ENCODE measurements at places on chromosomes 12 and 14.

- no peak for DNase-seq
These were observed 413.0 kb downstream of the CCDC91 start for GRCh38 chr12:28603239-28603638.

- DNase-seq: no peak
These were observed 663.8 kb upstream of the FOXG1 start for GRCh38 chr14:28102814-28103213.

DNA sequence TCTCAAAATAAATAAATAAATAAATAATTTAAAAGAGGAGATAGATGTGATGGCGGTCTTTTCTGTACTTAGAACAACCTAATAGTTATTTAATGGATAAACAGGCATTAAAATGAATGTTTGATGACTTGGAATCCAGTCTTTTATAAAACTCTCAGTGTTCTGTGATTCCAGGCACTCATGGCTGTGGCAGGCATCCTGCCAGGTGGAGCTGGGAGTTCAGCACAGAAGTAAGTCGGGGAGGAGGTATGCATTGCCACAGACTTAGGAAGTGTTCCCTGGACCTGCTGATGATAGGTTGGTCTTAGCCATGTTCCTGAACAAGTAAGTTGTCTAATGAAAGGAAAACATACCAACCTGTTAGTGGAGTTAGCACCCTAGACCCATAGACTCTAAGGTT is 126.3 kb downstream of the CACNA1C start:
- DNase-seq: no peak

- no peak for DNase-seq
These were observed 112.8 kb upstream of the PELI2 start for GRCh38 chr14:56005191-56006053.

- DNase-seq: no peak
These were observed 24.5 kb downstream of the CDKN1B start for GRCh38 chr12:12741660-12742059.

DNA sequence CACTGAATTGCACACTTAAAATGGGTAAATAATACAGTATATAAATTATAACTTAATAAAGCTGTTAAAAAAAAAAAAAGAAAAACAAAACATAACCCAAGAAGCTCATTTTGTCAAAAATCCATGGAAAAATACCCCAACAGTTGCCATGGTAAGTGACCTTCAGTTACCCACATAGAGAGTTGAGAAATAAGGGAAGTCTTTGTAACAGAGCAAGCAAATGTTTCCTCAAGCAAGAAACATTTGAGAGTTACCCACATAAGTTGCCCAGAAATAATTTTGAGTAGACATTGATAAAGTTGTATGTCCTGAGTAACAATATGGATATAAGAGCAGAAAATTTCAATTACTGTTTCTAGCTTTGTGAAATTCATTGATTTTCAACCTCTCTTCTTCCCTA is 227.4 kb downstream of the CCDC59 start:
- no peak for DNase-seq

- no peak for DNase-seq
These were observed 4.9 kb downstream of the NFATC4 start for GRCh38 chr14:24372701-24373416.

DNA sequence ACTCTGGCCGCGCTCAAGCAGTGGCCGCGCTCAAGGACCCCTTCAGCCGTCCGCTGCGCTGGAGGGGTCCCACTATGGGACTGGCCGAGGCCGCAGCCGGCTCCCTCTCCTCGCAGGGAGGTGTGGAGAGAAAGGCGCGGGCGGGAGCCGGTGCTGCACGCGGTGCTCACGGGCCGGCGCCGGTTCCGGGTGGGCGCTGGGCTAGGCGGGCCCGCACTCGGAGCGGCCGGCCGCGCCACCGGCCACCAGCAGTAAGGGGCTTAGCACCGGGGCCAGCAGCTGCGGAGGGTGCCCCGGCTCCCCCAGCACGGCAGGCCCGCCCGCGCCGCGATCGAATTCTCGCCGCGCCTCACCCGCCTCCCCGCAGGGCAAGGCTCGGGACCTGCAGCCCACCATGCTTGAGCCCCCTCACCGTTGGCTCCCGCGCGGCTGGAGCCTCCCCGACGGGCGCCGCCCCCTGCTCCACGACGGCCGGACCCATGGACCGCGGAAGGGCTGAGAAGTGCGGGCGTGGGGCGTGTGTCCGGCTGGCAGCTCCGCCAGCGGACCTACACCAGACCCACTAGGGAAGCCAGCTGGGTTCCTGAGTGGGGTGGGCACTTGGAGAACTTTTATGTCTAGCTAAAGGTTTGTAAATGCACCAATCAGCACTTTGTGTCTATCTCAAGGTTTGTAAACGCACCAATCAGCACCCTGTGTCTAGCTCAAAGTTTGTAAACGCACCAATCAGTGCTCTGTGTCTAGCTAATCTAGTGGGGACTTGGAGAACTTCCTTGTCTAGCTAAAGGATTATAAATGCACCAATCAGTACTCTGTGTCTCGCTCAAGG is 49.5 kb downstream of the KLHL28 start:
- DNase-seq: no peak

- DNase-seq: no peak
These were observed 775.0 kb downstream of the DIO2 start for GRCh38 chr14:79436335-79436734.

GRCh38 chr14:91315844-91316267 is 71.4 kb upstream of the GPR68 start:
- peak; percentile 61 for DNase-seq

DNA sequence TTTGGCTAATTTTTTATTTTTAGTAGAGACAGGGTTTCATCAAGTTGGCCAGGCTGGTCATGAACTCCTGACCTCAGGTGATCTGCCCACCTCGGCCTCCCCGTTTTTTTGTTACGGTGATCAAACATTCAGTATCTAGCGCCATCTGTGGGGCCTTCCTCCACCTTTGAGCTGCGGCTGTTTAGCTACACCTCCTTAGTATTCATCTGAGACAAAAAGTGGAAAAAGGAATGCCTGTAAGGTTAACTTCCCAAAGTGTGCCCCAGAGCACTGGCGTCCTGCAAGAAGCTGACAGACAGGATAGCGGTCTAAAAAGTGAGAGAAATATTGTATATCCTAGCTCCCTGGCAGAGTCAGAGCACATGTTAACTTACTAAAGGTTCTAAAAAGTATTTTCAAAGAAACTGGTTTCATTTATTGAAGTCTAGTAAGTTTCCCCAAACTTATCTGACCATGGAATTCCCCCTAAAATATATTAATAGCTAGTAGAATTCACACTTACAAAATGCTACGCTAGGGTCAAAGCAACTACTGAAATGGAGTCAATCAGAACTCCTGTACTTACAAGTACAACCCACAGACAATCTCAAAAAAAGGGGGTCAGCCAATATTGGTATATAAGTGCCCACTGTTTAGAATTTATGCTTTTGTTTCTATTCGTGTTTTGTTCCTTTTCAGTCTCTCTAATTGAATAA is 59.1 kb downstream of the DUSP16 start:
- no peak for DNase-seq

- DNase-seq: no peak
These were observed 307.2 kb downstream of the AEBP2 start for GRCh38 chr12:19746471-19746870.

DNA sequence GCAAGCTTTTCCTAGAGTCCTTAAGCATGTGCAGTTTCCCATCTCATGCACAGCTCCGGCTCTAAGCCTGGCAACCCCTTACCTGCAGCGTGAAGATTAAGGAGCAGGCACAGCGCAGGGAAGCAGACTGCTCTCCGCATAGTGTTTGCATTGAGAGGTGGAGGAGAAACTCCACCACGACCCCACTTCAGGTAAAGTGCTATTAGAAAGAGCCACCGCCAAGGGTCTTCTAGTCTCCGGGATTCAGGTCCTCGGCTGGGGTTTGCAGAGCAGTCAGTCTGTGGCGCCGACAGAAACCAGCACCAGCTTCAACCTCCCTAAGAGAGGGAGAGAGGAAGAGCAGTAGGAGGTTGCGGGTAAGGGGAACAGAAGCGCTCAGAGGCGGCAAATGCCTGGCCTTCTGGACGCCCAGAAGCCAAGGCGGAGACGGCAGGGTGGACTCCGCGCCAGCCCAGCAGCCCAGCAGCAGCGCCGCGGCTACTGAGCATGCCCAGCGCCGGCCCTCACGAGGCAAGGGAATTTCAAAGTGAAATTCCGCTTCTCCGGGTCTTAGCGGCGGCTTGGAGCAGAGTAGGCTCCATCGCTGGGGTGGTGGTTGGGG is at the start of gene PTPRR:
PTPRR (minus strand) TSS at position 488 of the 601 bp plus-strand sequence; CDS start at position 140, 348 bp downstream.
- DNase-seq: no peak

GRCh38 chr14:90375934-90376333 is 20.9 kb upstream of the CALM1 start:
- DNase-seq: no peak

DNA sequence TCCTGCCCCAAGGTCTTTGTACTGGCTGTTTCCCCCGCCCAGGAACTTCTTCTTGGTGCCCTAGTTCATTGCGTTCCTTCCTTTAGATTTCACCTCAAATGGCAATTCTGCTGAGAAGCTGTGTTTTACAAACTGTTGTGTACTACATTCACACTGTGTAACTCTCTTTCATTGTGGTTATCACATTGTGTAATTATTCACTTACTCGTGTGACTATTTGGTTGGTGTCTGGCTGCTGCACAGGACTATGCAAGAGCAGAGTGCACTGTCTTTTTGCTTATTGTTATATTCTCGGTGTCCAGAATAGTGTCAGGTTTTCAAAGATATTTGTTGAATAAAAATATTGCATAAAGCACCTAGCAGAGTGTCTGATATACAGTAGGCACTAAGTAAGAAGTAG is 177.2 kb upstream of the PRICKLE1 start:
- DNase-seq: no peak

GRCh38 chr14:34711169-34711568 is 3.2 kb downstream of the CFL2 start:
- no peak for DNase-seq

DNA sequence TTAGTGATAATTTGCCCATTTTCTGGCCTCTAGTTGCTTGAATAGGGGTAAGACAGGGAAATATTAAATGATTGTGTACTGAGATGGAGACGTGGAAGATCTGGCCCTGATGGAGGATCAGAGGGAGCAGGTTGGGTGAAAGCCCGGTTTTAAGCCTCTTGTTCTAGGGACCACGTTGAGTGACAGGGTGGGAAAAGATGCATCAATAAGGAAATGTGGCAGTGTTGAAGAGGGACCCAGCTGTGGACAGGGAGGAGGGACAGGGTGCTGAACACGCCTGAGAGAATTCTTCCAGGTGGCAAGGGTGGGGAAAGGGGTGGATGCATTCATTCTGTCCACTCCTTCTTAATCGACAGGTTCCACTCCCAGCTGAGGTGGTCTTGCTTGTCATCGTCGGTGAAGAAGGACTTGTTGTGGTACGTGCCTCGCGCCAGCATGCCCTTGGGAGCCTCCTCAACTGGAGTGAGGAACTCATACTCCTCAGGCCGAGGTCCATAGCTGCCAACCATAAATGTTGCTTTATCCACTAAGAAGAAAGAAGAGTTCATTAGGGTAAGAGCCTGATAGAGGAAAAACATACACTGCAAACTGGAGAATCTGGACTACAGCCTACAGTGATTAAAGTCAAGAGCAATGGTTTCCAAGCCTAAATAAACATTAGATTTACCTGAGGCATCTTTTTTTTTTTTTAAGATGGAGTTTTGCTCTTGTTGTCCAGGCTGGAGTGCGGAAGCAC is 4.0 kb upstream of the ERP27 start:
- no peak for DNase-seq

DNA sequence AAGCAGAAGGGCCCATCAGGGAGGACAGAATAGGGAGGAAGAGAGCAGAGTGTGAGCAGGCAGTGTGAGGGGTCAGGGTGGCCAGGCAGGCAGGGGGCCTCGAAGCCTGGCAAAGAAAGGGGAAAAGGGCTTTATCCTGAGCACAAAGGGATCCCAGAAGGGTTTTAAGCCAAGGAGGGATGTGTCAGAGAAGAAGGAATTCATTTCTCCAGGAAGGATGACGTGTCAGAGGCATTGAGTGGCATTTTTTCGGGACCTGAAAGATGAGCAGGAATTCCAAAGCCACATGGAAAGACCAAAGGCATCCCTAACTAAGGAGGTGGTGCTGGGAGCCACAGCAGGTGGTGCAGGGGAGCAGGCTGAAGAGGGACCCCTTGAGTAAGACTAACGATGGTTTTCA is 132.1 kb downstream of the DICER1 start:
- DNase-seq: no peak

GRCh38 chr12:94123127-94123526 is 25.2 kb upstream of the PLXNC1 start:
- DNase-seq: no peak

DNA sequence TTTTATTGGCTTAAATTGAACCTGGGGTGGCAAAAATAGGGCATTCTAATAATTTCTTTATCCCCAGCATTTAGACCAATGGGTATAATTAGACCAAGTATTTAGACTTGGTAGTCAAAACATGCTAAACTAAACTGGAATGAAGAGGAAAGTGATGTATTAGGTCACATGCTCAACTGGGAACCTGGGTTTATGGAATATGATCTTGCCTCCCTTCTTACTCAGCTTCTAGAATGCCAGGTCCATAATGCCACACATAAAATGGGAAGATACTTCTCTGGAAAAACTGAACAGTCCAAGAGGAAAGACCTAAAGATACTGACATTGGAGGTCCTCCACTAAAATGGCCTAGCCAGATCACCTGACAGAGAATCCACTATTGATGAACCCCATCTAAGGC is 6.2 kb upstream of the BIN2 start:
- DNase-seq: no peak

DNA sequence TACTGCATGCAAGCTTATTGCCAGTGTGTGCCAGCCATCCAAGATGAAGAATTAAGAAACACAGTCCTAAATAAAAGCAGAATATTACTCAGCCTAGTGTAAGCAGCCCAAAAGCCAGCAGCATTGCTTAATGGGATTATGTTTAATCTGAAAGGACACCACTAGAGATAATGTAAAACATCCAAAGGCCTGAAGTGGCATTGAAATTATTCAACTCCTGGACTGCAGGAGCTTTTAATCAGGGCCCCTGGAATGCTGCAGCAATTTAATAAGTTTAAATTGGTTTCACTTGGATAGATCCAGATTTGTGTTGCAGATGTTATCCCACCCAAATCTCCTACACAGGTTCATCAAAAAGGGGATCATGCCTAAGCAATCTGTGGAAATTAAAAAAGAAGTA is 193.0 kb downstream of the C12orf50 start:
- no peak for DNase-seq

GRCh38 chr12:88291498-88292131 is 149.5 kb downstream of the TMTC3 start:
- no peak for DNase-seq

GRCh38 chr14:28777471-28778137 is 11.0 kb downstream of the FOXG1 start:
- DNase-seq: no peak

GRCh38 chr12:112149596-112149995 is 24.2 kb downstream of the TRAFD1 start:
- DNase-seq: no peak

DNA sequence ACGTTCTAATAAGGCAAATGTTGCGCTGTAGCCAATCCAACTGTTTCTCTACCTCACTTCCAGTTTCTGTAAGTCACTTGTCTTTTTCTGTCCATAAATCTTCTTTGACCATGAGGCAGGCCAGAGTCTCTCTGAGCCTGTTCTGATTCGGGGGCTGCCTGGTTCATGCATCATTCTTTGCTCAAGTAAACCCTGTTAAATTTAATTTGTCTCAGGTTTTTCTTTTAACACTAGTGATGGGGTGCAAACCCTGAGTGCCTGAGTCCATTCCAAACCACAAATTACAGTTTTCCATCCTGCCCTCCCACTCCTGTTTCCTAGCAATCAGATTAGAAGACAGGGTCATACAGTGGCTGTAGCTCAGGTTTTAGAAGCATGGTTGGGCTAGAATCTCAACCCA is 41.9 kb downstream of the VWF start:
- DNase-seq: no peak

- DNase-seq: no peak
These were observed 7.9 kb downstream of the GABARAPL1 start for GRCh38 chr12:10220398-10221077.
